ENCODE measurements at places on chromosomes 2 and 18.

DNA sequence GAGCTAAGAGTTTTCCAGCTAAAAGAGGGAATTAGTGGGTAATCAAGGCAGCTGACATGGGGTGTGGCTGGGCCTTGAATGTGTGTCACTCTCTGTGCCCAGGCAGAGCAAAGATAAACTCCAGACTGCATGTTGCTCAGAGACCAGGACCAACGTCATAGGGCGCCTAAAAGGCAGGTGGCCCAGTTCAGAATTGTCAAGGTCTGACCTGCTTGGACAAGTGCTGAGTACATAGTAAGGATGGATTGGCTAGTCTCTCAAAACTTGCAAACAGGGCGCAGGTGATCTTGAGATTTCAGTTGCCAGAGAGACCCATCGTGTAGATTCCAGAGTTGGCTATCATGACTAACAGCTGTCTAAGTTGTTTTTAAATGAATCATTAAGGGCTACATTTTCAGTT, 19.0 kb downstream of the CLUL1 start:
- DNase-seq = peak; percentile 67

DNA sequence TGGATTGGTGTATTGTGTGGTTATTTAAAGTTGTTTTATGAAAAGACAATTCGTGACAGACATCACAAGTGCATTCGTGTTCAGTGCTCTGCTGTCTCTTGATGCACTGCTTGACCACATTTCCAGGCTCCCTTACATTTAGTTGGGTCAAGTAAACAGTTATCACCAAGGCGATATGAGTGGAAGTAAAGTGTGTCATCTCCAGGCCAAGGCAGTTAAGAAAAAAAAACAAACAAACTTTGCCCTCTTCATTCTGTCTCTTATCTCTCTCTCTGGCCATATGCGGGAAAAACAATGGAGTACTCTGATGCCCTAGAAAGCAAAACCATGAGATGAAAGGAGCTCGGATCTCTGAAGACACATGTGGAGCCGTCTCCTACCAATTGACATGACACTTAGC, 131.1 kb downstream of the DSEL start:
- DNase-seq = no peak

- DNase-seq = no peak
Observed at GRCh38 chr2:111225856-111226255, 105.1 kb downstream of the BCL2L11 start.

DNA sequence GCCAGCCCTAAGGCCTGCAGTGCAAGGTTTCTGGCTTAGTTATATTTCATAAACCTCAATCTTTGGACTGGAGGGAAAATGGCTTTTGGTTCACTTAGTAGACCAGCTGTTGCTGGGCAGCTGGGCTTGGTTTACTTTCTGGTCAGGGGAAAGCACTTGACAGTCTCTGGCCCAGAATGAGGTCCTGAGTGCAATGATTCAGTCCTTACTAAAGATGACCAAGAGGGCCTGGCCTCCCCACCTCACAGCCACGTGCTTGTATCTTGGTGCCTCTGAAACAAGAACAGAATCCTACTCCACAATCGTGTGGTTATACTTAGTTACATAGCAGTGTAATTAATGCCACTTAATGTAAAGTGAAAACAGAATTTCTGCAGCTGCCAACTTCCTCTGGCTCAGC, 325.5 kb upstream of the MEIS1 start:
- no peak for DNase-seq

- no peak for DNase-seq
Observed at GRCh38 chr2:76444732-76445131, 734.0 kb upstream of the GCFC2 start.

DNA sequence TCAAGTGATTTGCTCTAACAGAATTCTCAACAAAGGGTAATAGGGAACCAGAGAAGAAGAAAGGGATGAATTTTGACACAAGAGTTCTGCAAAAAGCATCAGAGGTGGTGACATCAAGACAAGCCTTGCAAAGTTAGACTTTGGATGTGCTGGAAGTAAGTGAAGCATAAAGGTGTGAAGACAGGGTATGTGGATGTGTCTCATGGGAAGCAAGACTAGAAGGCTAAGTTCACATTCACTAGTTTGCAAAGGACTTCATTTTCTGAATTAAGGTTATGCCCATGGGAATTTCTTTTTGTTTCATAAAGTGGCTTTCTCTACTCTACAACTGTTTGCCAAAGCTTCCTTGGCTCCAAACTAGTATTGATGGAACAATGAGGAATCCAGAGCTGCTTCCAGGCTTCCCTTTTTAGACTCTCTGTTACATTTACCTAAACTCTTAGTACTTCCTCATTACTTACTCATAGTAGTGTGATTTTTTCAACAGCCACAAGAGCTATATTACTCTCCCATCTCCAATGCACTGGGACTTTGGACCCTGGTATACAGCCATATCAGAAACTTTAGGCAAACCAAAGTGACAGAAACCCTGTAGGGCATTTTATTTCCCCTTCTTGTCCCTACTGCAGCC, 21.1 kb upstream of the IHH start:
- no peak for DNase-seq

DNA sequence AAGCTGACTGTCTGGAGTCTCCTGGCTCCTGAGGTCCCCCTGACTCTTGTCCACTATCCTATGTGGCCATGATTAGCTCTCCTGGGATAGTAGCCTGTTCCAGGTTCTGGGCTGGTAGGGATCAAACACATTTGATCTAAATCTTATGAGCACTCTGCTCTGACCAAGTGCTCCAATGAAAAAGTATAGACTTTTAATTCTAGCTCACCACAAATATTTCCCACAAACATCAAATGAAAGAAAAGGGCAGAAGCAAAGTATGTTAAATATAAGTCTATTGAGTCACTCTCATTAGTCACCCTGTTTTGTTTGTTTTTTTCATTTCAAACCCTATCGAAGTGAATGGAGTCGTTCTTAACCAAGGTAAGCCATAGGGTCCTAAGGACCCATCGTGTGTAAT, 39.7 kb upstream of the NEDD4L start:
- no peak for DNase-seq

GRCh38 chr2:2892378-2892777, 485.2 kb downstream of the EIPR1 start:
- DNase-seq = no peak

GRCh38 chr2:25280051-25280687, 61.6 kb downstream of the DNMT3A start:
- DNase-seq = no peak

DNA sequence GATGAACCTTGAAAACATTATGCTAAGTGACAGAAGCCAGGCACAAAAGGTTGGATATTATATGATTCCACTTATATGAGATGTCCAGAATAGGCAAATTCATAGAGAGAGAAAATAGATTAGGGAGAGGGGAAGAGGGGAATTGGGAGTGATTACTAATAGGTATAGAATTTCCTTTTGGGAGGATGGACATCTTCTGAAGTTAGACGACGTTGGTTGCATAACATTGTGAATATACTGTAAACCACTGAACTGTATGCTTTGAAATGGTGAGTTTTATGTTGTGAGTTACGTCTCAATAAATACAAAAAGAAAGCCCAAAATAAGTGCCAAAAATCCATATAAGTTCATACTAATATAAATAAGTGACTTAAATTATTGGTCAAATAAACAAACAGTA, 18.6 kb upstream of the CYP26B1 start:
- no peak for DNase-seq

GRCh38 chr2:160063879-160064612, 1.6 kb upstream of the PLA2R1 start:
- no peak for DNase-seq

- DNase-seq = no peak
Observed at GRCh38 chr2:66790651-66791181, 355.8 kb downstream of the MEIS1 start.

GRCh38 chr2:65450393-65450792, 18.0 kb upstream of the SPRED2 start:
- DNase-seq = no peak

GRCh38 chr2:1422716-1423285, 9.5 kb downstream of the TPO start:
- DNase-seq = no peak

DNA sequence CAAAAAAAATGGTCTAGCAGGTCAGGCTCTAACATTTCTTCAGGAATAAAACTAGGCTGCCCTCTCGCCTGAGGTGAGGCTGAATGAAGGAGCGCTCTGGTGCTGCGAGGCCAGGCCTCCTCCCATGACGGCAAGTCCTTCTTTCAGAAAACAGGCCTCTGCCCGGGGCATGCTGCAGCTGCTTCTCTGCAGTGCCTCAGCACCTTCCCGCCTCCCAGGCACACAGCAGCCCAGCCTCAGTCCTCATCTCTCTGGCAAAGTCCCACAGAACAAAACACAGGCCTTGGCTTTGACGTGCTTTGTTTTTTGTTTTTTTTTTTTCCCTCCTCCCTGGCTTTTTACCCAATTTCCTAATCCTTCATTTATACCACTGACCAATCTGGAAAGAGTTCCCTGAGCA, 74.8 kb downstream of the BCL11A start:
- no peak for DNase-seq

DNA sequence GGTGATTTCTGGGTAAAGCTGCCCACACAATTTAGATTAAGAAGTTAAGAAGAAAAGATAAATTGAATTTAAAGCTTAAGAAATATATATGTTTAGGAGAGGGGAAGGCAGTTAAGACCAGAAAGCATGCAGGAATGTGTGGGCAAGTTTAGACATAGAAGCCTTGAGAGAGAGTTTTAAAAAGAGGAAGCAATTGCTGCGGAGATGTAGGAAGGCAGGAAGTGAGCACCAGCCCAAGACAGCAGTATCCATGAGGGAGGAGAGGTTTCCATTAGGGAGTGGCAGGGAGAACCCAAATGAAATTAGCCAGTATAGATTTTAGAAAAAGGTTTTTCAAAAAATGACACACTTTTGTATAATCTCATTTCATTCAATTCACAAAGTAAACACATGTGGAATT, 24.3 kb downstream of the DSC2 start:
- no peak for DNase-seq

- DNase-seq = no peak
Observed at GRCh38 chr18:28512357-28512756, 335.4 kb upstream of the CDH2 start.

- no peak for DNase-seq
Observed at GRCh38 chr2:86416146-86416545, 25.0 kb upstream of the KDM3A start.

DNA sequence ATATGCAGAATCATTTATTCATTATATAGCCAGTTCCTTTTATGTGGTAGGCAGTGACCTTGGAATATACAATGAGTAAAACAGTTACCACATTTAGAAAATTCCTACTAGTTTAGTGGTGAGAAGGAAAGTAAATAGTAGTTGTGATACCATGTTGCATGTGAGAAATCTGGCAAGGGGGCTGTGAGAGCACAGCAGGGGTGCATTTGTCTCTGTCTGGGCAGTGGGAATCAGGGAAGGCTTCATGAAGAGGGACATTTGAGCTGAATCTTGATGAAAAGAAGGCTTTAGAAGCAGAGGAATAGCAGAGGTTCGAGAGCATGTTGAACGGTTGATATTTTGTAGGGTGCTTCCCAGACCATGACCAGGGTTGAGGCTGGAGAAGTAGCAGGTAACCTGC, 78.7 kb downstream of the RAB3GAP1 start:
- DNase-seq = no peak

GRCh38 chr2:176483901-176484568, 214.8 kb downstream of the MTX2 start:
- DNase-seq = no peak

GRCh38 chr2:26504002-26504401, 26.1 kb upstream of the OTOF start:
- no peak for DNase-seq

- DNase-seq = no peak
Observed at GRCh38 chr2:58221909-58222308, 19.2 kb downstream of the FANCL start.

GRCh38 chr2:32489061-32489460, 132.2 kb downstream of the BIRC6 start:
- no peak for DNase-seq

- no peak for DNase-seq
Observed at GRCh38 chr2:237509905-237510304, 22.9 kb downstream of the MLPH start.

Measured in hematopoietic multipotent progenitor cell treated with erythropoietin and hydrocortisone succinate and interleukin-3 and kit ligand, for 15 days (in vitro differentiated cells).